Activated naive CD8-positive, alpha-beta T cell treated with anti-CD3 and anti-CD28 coated beads, Interleukin-2, amount 50 U/mL, for 16 hours (primary cell): ENCODE measurements at places on chromosomes 3 and 15.

DNA sequence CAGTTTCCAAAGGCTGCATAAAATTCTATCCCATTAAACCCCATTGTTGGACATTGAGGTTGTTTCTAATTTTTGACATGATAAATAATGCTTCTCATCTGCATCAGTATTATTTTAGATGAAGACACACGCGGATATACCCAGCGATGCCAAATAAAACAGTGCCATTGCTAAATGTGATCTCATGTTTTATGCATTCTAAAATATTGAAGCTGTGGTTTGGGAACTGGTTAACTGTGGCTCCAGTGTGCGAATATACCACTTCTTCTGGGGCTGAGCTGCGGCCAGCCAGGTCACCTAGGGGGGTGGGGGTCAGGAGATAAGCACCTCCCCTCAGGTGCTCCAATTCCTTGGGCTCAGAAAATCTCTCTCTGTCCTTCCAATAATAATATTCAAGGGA lies 230.0 kb downstream of the ADAMTS9 start:
- no peak for DNase-seq

DNA sequence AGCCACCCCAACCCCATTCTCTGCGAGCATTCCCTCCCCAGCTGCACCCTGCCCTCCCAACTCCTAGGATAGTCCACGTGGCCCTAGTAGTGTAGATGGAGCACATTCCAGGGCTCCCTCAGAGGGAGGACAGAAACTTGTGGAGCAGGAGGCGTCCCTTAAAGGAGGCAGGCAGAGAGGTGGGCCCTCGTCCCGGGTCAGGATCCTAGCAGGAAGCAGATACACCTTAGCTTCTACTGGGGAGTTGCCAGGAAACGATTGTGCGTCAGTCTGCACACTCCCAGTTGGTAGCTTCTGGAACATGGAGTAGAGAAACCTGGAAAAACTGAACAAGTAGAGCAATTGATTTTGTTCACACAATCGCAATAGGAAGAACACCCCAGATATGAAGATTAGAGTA lies 43.9 kb upstream of the KLHL25 start:
- DNase-seq: no peak

DNA sequence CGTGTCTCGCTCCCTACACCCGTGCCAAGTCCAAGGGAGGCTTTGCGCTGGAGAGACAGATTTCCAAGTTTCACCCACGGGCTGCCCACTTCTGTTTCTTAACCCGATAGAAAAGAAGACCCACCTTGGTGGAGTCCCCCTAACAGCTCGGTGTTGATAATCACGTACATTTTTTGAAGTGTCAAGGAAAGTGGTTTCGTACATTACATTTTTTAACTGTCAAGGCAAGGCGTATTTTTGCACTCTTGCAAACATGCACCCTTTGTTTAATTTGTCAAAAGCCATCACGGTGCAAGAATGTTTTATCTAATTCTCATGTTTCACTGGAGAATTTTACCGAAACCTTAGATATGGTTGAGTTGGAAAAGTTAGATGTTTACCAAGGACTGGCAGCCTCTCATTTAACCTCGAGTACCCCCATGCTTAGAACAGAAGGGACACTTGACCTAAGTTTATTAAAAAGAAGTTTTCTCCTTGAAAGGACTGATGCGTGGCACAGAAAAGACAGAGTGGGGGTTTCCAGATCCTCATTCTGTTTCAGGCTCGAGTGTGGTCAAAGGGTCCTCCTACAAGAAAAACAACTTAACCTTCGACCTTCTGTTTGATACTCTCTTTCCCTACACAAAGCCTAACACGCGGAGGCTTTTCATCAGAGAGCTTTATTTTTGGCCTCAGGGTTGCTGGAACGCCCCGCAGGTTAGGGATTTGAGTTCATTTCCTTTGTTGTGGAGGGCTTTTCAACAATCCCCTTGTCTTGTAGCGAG lies 882 bp downstream of the GXYLT2 start:
- no peak for DNase-seq

GRCh38 chr3:55427739-55428138 lies 59.4 kb downstream of the WNT5A start:
- DNase-seq: no peak

- no peak for DNase-seq
Observed at GRCh38 chr3:73245459-73245858, 184.0 kb downstream of the EBLN2 start.

- DNase-seq: no peak
Observed at GRCh38 chr15:92014281-92015030, 160.9 kb downstream of the SLCO3A1 start.

DNA sequence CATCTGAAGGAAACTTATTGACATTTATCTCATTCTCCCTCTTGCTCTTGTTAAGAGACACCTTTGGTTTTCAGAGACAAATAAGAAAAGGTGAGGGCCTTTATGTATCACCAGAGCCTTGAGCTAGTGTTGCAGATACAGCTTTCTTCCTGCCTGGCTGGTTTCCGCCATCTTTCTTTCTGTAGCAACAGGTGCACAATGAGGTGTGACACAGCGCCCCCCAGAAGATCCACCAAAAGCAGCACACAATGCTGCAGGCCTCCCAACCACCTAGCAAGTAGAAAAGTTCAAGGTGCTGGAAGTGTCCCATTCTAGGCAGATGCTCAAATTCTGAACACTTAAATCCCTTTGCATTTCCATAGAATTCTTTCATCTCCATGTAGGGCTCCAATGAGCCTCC lies 106.6 kb downstream of the FOXP1 start:
- no peak for DNase-seq

- DNase-seq: no peak
Observed at GRCh38 chr3:191415566-191415965, 45.4 kb upstream of the PYDC2 start.

DNA sequence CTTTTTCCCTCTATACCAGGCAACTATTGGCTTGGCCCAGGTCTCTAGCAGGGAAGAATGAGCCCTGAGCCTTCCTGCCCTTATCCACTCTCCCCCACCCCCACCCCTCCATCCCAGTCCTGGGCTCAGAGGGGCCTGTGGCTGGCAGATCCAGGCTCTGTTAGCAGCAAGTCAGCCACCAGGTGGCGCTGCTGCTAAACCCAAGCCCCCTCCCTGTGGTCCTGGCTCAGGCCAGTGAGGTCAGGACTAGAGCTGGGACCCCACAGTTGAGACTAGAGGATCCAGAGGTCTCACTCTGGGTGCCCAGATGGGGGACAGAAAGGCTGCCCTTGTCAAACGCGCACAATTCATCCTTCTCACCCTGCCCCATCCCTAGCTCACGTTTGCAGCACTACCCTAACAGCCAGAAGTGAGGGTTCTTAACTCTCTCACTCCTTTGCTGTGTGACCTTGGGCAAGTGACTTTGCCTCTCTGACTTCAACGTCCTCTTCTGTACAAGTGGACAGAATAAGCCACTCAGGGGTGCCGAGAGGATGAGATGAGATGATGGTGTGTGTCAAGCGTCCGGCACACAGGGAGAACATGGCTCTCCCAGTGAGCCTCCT lies 46.8 kb upstream of the SLC6A1 start:
- DNase-seq: no peak

- DNase-seq: no peak
Observed at GRCh38 chr3:132016061-132017041, 18.5 kb downstream of the CPNE4 start.

GRCh38 chr3:170111147-170111771 lies 70.3 kb downstream of the PHC3 start:
- DNase-seq: no peak

GRCh38 chr3:16388850-16389441 lies 123.9 kb downstream of the OXNAD1 start:
- no peak for DNase-seq
